ENCODE measurements at places on chromosomes 2 and 18.

DNA sequence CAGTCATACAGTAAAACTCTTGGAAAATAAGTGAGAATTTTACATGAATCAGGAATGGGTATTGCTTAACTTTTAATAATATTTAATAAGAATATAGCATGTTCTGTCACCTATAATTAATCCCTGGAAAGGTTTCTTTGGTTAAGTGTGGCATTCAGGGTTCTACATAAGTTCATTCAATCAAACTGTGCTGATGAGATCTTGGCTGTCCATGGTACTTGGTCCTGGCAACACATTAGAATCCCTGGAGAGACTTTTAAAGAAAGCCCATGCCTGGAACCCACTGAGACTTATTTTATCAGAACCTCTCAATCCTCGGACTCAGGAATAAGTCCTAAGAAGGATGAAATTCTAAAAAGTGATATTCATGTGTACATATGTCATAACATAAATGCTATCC lies 60.3 kb downstream of the CERKL start:
- H3K27ac ChIP-seq: no peak overlapping the region
- H3K27me3 ChIP-seq: no peaks in the 10 kb centered on the region
- no peaks in the 10 kb centered on the region for H3K4me1 ChIP-seq
- no peak overlapping the region for H3K4me3 ChIP-seq
- no peaks in the 10 kb centered on the region for H3K36me3 ChIP-seq

DNA sequence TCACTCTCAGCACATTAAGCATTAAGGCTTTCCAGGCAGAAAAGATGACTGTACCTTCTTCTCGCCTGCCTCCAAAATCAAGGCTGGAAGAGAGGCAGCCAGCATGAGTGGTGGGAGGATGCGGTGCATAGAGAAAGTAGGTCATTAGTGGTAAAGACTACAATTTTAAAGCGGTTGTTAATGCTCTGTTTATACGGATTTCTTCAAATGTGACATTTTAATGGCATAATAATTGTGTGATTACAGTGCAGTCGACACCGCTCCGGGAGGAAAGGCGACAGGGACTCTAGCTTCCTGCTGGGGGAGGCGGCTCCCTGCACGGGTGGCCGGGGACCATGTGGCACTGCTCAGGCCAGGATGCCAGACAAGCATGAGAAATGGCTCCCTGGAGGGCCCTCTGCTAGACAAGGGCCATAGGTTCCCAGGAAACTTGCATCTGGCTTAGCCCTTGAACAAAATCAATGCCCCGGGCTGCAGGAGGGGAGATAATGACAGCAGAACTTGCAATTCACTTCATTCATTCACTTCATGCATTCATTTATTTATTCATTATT lies 129.6 kb downstream of the GALNT14 start:
- no peaks in the 10 kb centered on the region for H3K4me1 ChIP-seq
- no peaks in the 10 kb centered on the region for H3K36me3 ChIP-seq
- H3K27me3 ChIP-seq: peaks cover 37% of the 10 kb centered on the region
- H3K27ac ChIP-seq: no peak overlapping the region
- no peak overlapping the region for H3K4me3 ChIP-seq

GRCh38 chr18:36247036-36247435 lies 50.5 kb upstream of the FHOD3 start:
- DNase-seq: no peak
- no peaks in the 10 kb centered on the region for H3K27me3 ChIP-seq
- peaks cover 3% of the 10 kb centered on the region for H3K4me1 ChIP-seq
- H3K27ac ChIP-seq: no peak overlapping the region

DNA sequence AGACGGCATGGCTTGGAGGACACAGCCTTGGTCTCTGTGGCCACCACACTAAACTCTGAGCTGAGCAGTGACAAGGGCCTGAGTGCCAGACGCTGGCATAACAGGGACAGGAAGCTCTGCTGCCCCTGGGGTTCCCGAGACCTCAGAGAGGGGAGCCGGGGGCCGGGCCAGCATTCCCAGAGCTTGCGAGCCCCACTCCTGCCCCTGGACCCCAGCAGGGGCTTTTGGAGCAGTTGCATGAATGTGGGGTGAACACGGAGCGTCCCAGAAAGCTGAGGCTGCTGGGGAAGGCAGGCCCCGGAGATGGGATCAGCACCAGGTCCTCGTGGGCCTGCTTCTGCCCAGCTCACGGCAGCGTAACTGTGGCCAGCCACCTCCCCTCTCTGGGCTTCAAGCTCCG lies 7.6 kb upstream of the ERFE start:
- H3K4me1 ChIP-seq: no peaks in the 10 kb centered on the region
- H3K4me3 ChIP-seq: no peak overlapping the region
- no peaks in the 10 kb centered on the region for H3K36me3 ChIP-seq

GRCh38 chr2:172667581-172668325 lies 67.9 kb upstream of the RAPGEF4 start:
- no peaks in the 10 kb centered on the region for H3K27me3 ChIP-seq
- no peaks in the 10 kb centered on the region for H3K36me3 ChIP-seq
- H3K4me1 ChIP-seq: peaks cover 6% of the 10 kb centered on the region
- H3K27ac ChIP-seq: no peak overlapping the region

DNA sequence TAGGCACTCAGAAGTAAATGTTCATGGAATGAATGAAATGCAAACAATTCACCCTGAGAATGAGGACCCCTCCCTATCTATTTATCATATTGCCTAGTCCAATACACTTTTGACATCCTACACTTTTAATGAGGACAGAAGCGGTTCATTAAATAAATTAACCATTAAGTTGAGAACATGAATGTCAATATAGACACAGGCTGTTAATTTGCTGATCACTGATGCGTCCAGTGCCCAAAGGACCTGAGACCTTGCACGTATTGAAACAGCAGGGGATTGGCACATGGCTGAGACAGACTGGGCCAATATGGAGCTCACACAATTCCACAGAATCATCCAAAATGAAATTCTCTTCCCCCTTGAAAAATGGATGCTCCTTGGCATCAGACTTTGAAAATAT lies 430.0 kb downstream of the SLC4A3 start:
- peaks cover 3% of the 10 kb centered on the region for H3K4me1 ChIP-seq
- H3K36me3 ChIP-seq: no peaks in the 10 kb centered on the region
- no peak for DNase-seq
- no peak overlapping the region for H3K4me3 ChIP-seq

DNA sequence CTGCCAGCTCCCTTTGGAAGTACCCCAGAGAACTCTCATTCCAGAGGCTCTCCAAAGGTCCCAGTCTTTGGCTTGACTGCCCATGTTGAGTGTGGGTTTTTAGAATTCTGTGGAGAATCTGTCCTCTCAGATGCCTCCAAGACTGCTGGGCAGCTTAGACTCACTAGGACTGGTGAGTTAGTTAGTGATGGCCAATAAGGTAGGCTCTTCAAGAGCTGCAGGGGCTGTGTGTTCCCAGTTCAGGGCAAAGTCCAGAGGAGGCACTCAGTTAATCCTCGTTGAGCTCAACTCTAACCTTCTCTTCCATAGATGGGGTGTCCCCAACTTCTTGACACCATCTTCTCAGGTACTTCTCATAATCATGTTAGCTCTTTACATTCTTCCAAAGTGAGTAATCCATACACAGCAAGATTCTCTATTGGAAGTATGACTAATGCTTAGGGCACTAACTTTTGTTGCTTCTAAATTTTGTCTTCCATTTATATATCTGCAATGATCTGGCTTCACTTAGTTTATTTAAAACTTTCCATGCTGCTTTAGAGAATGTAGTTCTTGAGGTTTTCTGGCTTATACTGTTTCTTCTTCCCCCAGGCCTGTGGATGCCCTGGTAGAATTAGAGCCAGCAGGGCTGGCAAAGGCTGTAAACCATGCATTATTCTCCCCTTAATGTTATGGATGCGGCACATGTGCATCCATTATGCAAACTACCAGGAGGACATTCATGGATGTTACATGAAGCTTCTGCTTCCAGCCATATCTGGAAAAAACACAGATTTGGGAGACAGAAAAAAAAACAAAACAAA lies 88.9 kb downstream of the POLE4 start:
- no peaks in the 10 kb centered on the region for H3K27me3 ChIP-seq
- no peaks in the 10 kb centered on the region for H3K4me1 ChIP-seq
- no peaks in the 10 kb centered on the region for H3K36me3 ChIP-seq

DNA sequence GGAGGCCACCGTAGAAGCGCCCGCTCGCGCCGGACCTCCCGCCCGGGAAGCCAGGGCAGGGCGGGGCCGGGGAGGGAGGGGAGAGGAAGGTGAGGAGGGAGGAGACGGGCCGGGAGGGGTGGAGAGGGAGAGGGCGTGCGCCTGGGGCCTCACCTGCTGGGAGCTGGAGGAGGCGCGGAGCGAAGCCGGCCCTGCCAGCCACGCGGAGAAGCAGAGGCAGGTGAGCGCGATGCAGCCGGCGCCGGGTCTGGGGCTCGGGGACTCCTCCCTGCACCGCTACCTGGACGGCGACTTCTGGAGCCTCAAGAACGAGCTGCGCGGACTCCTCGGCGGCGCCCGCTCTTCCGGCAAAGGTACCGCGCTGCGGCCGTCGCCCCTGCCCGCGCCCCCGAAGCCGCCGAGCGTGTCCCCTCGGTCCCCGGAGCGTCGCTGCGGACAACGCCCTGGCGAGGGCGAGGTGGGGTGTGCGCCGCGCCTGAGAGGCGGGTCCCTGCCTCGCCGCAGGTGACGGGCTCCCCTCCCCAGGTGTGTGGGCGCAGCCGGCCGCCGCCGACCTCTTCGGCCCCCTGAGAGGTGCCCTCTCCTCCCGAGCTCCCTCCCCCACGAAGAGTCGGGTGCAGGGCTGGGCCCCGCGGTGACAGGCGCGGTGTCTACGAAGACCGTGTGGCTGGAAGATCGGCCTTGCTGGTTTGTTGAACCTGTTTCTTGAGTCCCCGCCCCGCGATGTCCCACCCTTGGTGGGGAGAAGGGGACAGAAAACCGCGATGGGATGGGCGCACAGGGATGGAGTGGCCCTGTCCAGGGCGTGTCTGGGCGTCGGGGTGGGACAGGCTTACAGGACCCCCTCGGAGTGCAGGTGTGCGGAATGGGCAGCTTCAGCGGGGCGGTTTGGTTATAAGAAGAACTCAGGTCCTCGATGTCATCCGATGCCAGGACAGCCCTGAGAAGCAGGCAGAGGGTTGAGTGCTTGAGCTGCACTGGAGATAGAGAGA lies at the start of gene ACOXL:
Gene ACOXL, plus strand, starts transcription at position 152 of the 992 bp plus-strand sequence. CDS start 35,817 bp downstream, outside the sequence.
- peak within 1 kb of the TSS; percentile 68 for H3K4me3 ChIP-seq
- peaks cover 2% of the 10 kb centered on the region for H3K4me1 ChIP-seq
- H3K27me3 ChIP-seq: peaks cover 88% of the 10 kb centered on the region
- no peaks in the 10 kb centered on the region for H3K36me3 ChIP-seq
- no peak within 1 kb of the TSS for H3K27ac ChIP-seq
- peak; percentile 43 for DNase-seq

GRCh38 chr2:83054751-83055150 lies 1404.3 kb downstream of the SUCLG1 start:
- DNase-seq: no peak
- no peak overlapping the region for H3K27ac ChIP-seq
- H3K4me3 ChIP-seq: no peak overlapping the region
- no peaks in the 10 kb centered on the region for H3K27me3 ChIP-seq
- no peaks in the 10 kb centered on the region for H3K4me1 ChIP-seq

DNA sequence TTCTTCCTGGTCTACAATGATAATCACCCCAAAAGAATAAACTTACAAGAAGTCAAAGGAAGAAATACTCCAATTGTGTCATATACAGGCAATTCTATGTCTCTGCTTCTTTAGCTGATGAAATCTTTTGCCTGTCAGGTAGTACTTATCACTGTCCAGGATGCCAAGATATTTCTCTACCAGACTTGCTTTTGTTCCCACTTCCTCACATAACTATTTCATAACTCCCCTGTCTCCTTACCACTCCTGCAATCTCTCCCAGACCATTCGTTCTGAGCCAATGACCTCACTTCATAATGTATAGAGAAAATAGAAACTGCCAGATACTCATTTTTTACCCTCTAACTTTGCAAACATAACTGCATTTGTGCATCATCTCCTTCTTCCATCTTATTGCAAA lies 39.1 kb downstream of the HNMT start:
- H3K27me3 ChIP-seq: no peaks in the 10 kb centered on the region
- no peak overlapping the region for H3K4me3 ChIP-seq
- peaks cover 8% of the 10 kb centered on the region for H3K4me1 ChIP-seq
- no peak overlapping the region for H3K27ac ChIP-seq

- no peak overlapping the region for H3K4me3 ChIP-seq
- peaks cover 17% of the 10 kb centered on the region for H3K36me3 ChIP-seq
Measured at GRCh38 chr2:24675338-24675737, 117.9 kb downstream of the PTRHD1 start.

- H3K27me3 ChIP-seq: no peaks in the 10 kb centered on the region
- DNase-seq: no peak
- H3K27ac ChIP-seq: peak overlapping the region; percentile 81
- no peak overlapping the region for H3K4me3 ChIP-seq
- H3K36me3 ChIP-seq: peaks cover 2% of the 10 kb centered on the region
Measured at GRCh38 chr2:98282109-98282508, 64.1 kb upstream of the CNGA3 start.

GRCh38 chr2:59956981-59957380 lies 596.5 kb downstream of the BCL11A start:
- no peaks in the 10 kb centered on the region for H3K27me3 ChIP-seq
- DNase-seq: no peak
- H3K4me1 ChIP-seq: peaks cover 4% of the 10 kb centered on the region
- no peaks in the 10 kb centered on the region for H3K36me3 ChIP-seq

DNA sequence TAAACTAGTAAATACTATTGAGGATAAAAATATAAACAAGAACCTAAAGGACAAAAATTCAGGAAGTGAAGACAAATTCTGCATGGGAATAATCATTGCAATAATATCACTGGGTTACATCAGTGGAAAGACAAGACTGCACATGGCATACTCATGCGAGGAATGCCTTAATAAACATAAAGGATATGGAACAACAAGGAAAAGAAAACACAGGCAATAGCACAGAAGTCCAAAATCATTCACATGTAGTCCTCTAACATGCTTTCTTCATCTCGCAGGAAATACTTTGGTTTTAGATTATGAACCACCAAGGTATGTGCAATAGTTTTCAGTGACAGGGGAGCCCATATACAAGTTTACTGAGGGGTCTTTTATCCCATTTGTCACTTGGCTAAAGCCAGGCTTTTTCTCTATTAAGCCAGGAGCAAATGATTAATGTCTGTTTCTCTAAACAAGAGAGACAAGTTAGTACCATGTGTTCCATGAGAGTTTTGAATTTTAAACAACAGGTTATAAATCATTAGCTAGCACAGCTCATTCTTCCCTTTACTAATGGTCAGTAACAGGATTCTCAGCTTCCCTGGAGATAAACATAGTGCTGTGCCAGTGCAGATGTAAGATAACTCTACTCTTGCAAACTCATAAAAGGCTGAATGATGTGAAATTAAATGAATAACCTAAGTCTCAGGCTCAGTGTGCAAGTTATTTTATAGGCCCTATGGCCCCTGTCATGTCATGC lies 353.6 kb upstream of the FSIP2 start:
- no peak for DNase-seq
- no peak overlapping the region for H3K4me3 ChIP-seq
- peak overlapping the region; percentile 8 for H3K27ac ChIP-seq

GRCh38 chr2:221618007-221618406 lies 45.9 kb upstream of the EPHA4 start:
- H3K27ac ChIP-seq: peak overlapping the region; percentile 65
- H3K27me3 ChIP-seq: no peaks in the 10 kb centered on the region
- no peak for DNase-seq
- peaks cover 14% of the 10 kb centered on the region for H3K4me1 ChIP-seq

DNA sequence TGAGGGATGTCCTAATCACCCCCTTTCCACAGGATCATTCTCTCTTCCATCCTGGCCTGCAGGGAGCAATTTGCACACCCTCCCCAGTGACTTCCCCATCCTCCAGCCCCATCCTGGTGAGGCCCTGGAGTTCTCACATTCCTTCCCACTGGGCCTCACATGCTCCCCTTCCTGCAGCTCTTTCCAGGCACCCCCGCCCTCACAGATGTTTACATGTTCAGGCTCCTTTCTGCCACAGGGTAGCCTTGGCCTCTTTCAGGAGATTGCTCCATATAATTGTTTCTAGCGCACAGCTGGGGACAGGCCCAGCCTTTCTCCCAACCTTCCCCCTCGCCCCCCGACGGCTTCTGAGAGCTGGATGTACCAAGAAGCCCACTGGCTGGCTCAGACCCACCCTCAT lies 288.4 kb upstream of the TRIB2 start:
- DNase-seq: no peak
- no peaks in the 10 kb centered on the region for H3K36me3 ChIP-seq
- H3K4me3 ChIP-seq: no peak overlapping the region
- H3K4me1 ChIP-seq: peaks cover 4% of the 10 kb centered on the region
